ENCODE measurements at places on chromosomes 5 and 9. TPM values are rescaled to one million over a fixed set of nuclear protein-coding genes. Genes with fewer than 3 reads are reported as not detected.

ZNF883 gene
- total RNA-seq: 0.91 TPM

CDH6 gene
- total RNA-seq: 0.09 TPM

TLX3 gene
- not detected for total RNA-seq

LECT2 gene
- total RNA-seq: not detected

QSOX2 gene
- 29.7 TPM for total RNA-seq

FBP1 gene
- total RNA-seq: not detected

SPINK4 gene
- not detected for total RNA-seq

SLC9A3 gene
- total RNA-seq: 2.4 TPM
